ENCODE measurements at places on chromosomes 16 and 17.

GRCh38 chr17:36463916-36464764 lies 22.3 kb upstream of the ZNHIT3 start:
- peak; percentile 96 for ATAC-seq

DNA sequence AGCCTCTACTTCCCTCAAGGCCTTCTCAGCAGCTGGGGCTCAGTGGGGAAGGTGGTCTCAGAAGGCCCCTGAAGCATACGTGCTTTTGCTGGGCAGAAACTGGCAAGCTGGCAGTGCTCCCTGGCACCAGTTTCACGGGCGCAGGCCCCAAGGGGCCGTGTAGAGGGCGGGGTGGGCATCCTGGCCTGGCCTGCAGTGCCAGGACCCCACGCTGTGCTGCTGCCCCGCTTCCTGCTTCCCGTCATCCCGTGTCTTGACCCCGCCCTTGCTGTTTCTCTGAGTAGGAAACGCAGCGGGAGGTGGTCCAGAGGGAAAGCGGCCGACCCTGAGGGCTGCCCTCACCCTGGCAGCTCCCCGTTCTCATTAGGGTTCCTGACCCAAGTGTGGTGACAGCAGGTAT lies 6.8 kb downstream of the CDK5R1 start:
- ATAC-seq, result no peak

GRCh38 chr17:40547785-40548478 lies 17.3 kb downstream of the CCR7 start:
- peak; percentile 14 for ATAC-seq

DNA sequence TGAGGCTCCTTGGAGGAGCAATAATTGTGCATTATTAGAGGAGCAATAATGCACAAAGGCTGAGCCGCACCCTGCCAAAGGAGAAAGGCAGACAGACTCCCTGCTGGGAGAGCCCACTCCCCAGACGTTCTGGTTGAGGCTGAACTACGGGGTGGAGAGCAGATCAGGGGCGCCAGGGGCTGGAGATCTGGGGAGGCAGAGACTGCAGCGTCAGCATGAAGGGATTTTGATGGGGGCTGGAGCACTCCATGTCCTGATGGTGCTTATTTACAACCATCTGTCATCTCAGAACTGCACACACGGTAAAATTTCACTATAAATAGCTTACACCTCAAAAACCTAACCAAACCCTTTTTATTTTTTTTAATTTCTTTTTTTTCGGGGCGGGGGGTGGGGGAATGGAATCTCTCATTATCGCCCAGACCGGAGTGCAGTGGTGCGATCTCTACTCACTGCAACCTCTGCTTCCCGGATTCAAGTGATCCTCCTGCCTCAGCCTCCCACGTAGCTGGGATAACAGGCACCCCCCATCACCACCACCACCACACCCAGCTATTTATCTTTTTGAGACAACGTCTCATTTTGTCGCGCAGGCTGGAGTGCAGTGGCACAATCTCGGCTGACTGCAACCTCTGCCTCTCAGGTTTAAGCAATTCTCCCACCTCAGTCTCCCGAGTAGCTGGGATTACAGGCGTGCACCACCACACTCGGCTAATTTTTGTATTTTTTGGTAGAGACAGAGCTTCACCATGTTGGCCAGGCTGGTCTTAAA lies 4.3 kb upstream of the C16orf95 start:
- ATAC-seq, result no peak

DNA sequence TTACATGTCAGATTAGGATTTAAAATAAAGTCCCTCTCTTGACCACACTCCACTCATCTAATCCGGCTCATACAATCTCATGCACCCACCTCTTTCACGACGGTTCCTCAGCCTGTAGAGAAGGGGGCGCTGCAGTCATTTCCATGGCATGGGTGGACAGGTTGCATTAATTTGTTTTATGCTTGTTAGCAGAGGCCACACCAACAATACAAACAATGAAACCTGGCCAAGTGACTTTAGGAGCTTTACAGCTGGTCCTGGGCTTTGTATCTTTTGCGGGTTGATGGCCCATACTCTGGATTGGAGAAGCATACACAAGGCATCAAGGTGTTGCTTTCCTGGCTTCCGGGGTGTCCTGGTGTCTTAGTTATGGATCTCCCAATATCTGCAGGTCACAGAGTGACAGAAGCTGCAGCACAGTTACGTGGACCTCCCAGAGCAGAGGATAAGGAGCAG lies 9.7 kb upstream of the SNF8 start:
- ATAC-seq, result no peak

- no peak for ATAC-seq
Observed at GRCh38 chr16:28010671-28011070, 52.8 kb downstream of the GSG1L start.

GRCh38 chr17:45428050-45428617 lies 4.5 kb downstream of the ARHGAP27 start:
- ATAC-seq, result peak; percentile 73

DNA sequence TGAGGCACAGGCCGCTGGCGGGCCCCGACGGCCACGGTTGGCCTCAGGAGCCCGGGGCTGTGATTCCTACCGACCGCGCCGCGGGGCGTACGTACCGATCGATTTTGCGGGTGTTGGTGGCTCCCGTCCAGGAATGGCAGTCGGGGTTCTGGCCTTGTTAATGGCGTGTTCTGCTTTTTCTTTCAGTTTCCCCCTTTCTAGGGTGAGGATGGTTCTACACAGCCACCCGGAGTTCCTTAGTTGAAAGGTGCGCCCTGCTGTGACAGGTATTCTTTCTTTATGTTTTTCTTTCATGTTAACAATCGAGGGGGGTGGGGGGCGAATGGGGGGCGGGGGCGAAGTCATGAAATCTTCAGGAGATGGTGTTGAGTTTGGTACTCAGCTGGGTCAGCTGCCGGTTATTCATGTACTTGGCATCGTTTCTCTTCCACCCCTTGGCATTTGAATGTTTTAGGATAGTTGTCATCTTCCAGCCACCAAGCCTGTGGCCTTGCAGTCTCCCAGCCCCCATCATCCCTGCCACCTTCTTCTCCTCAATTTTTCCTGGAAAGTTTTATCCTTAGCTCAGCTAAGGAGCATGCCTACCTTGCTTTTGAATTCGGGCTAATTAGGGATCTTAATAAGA lies 802 bp downstream of the CYLD start:
- peak; percentile 1 for ATAC-seq

GRCh38 chr16:57639172-57639887 lies 10.9 kb downstream of the ADGRG1 start:
- no peak for ATAC-seq

All from activated T-helper 17 cell treated with anti-CD3 and anti-CD28 coated beads, Interleukin-2, amount 50 U/mL, for 72 hours (primary cell).